ENCODE measurements at places on chromosomes 12 and 14.

DNA sequence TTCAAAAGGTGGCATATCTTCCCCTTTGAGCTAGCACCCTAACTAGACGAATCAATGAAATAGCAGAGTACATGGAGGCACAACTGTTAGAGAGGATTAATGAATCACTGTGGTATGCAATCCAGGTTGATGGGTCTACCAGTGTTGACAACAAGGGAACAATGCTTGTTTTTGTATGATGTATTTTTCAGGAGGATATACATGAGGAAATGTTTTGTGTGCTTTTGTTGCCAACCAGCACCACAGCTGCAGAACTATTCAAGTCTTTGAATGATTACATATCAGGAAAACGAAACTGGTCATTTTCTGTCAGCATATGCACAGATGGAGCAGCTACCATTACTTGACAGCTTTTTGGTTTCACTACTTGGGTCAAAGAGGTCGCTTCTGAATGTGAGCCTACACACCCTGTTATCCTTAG is 142.6 kb downstream of the GPHN start:
- no peak for DNase-seq

GRCh38 chr12:16198884-16199283 is 78.6 kb downstream of the SLC15A5 start:
- DNase-seq = no peak

DNA sequence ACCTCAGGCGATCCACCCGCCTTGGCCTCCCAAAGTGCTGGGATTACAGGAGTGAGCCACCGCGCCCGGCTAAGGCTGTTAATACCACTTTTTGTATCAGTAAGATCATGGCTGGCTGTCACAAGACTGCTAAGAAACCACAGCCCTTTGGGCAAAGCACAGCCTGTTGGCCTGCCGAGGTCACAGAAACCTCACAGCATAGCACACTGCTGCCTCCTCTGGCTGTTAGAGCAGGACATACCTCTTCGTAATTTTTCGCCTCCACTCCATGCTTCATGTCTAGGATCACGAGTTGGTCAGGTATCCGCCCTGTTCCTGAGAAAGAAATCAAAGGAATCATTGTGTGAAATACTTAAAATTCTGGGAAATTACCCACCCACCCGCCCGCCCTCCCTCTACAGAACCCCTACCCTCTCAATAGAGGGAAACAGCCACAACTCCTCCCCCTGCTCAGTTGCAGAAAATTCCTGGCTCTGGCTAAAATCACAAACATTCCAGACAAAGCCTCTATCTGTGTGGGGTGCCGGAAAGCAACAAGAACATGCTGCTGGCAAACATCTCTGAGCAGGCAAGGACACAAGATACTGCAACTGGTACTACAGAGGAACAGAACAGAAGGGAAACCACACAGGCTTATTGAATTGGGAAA is 20.7 kb upstream of the NEK9 start:
- no peak for DNase-seq

- DNase-seq = no peak
These were observed 319.5 kb upstream of the OR4E1 start for GRCh38 chr14:21993070-21993469.

DNA sequence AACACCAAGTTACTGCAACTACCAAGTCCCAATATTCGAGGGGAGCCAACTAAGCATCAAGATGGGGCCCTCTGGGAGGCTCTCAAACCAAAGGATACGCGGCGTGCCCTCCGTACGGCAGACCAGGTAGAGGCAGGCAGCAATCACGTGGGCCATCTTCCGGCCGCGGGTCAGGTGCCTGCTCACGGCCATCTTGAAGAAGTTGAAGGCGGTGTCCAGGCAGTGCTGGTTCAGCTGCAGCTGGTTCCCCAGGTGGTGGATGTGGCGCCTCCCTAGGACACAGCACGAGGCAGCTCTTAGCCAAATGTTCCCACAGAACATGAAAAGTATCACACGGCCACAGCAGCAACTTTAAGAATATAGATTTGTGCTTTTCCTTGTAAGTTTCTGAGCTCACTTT is 24.3 kb downstream of the BTBD6 start:
- DNase-seq = no peak

DNA sequence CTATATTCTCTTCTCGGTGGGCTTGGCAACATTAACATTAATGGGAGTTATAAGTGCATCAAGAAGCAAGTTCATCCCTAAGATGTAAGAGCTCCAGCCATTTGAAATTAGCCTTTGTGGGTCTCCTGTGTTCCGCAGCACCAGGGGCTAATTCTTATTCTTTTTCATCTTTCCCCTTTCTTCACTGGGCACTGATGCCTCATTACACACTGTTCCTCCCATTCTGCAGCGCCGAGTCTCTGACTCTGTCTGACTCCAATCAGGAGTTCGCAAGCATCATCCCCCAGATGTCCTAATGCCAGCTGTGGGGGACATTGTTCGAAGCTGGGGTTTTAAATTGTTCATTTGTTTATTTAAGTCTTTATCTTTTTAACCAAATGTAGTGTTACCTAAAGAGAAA is 341.3 kb downstream of the EGLN3 start:
- DNase-seq = no peak

GRCh38 chr14:60090864-60091519 is 731 bp upstream of the PCNX4 start:
- no peak for DNase-seq

GRCh38 chr12:106480251-106480650 is 102.6 kb upstream of the RFX4 start:
- DNase-seq = no peak

- DNase-seq = no peak
These were observed 246.2 kb upstream of the NPAS3 start for GRCh38 chr14:32692441-32692840.

DNA sequence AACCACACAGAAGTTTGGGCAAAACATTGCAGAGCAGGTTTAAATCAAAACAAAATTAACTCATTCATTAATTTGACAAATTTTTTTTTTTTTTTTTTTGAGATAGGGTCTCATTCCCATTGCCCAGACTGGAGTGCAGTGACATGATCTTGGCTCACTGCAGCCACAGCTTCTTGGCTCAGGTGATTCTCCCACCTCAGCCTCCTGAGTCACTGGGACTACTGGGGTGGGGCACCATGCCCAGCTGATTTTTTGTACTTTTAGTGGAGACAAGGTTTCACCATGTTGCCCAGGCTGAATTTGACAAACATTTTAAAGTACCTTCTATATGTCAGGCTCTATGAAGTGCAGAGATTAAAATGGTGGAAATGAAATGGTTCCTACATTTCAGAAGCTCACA is 257.1 kb upstream of the NPAS3 start:
- DNase-seq = no peak

DNA sequence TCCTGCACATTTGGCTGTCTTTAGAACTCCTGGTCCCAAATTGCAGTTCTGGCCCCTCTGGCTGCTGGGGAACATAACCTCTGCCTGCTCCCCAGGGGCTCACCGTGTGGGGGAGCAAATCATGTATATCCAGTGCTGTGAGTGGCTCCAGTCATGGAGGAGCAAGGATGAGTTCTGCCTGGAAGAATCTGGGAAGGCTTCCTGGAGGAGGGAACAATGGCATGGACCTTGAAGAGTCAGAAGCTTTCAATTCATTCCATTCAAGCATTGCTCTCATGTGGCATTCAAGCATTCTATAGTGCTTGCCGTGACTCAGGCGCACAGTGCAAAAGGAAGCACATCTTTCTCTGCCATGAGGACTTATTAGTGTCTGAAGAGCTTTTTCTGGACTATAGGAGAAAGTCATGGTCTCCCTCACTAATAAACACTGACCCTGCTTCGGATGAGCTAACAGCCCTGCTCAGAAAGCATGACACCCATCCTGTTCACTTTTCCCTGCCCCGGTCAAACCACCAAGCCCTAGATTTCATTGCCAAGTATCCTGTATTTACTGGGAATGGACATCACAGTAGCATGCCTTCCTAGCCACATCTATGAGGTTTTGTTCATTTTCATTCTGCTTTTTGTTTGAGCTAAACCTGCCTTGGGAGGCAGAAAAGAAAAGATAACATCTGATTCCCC is 3.5 kb downstream of the IFI27 start:
- DNase-seq = no peak

DNA sequence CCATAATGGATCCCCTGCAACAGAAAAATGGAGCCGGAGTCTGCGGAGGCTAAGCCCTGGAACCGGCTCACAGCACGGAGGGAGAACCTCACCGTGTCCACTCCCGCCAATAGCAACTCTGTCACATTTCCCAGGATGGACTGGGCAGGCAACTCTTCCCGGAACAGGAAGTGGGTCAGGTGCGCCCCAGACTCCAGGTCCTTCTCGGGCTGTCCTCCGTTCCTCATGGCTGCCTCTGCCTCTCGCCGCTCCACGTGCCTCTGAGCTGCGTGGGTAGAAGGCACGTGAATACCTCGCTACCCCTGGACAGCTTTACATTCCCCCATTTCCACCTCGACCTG is 2.2 kb downstream of the CYP27B1 start:
- DNase-seq = no peak

- DNase-seq = peak; percentile 17
These were observed 1.8 kb upstream of the GLIPR1L2 start for GRCh38 chr12:75389061-75389460.

DNA sequence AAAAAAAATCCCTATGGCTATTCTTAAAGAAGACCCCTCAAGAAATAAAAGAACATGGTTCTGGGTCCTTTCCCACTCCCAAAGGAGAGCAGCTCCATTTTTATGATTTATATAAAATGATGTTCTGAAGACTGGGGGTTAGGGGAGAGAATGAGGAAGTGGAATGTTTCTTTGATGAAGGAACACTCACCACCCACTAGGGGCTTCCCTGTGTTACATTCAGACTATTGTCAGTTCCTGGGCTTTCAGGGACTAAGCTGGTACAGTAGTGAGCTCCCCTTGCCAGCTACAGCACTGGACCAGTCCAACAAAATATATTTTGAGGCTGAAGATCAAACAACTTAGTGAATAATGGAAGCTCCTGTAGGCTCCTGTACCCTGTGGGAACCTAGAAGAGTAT is 98.9 kb downstream of the HMGA2 start:
- no peak for DNase-seq

DNA sequence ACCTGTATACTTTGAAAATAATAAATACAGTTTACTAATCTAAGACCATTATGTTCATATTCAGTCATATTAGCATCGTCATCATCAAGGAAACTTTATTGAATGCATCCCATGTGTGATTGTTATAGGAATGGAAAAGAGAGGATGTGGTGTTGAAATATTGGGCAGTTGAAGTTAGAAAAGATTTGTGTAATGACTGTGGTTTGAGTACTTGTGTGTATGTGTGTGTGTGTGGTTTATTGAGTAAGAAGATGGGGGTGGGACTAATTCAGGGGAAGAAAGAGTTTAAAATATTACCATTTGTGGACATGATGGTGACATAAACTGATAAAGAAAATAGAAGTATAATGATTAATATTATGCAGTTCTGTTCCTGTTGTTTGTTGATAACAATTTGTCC is 238.7 kb upstream of the SEL1L start:
- no peak for DNase-seq

- no peak for DNase-seq
These were observed 107.3 kb downstream of the CRADD start for GRCh38 chr12:93784339-93785086.

GRCh38 chr14:90883782-90884181 is 67.6 kb upstream of the TTC7B start:
- DNase-seq = no peak

DNA sequence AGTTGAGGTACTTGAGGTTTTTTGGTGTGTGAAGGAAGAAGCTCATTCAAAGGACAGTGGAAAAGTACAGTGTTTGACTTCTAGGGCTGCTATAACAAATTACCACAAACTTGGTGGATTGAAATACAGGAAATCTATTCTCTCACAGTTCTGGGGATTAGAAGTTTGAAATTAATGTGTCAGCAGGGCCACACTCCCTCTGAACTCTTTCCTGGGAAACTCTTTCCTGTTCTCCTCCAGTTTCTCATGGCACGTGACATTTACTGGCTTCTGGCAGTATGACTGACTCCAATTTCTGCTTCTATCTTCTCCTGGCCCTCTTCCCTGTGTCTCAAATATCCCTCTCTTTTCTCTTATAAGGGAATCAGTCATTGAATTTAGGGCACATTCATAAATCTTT is 160.2 kb downstream of the CCDC91 start:
- DNase-seq = no peak

DNA sequence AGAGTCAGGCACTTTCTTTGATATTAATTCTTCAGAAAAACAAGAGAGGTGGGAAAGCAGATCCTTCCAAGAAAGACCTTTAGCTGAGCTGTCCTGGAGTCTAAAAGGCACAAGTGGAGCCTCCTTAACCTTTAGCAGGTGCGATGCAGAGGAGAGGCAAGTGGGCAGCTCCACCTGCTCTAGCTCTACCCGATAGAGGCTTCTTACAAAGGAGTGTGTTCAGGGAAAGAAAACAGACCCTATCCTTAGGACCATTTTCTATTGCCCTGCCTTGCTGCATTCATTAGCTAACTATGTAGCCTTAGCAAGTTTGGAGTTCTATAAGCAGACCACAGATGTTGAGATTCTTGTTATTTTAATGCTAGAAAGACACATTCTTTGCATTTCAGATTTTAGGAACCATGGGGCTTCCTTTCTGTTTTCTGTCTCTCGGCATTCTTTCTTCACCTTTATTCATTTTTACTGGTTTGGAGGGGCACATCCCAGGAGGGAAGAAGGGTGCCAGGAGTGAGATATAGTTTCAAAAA is 214.5 kb downstream of the EGLN3 start:
- DNase-seq = no peak

DNA sequence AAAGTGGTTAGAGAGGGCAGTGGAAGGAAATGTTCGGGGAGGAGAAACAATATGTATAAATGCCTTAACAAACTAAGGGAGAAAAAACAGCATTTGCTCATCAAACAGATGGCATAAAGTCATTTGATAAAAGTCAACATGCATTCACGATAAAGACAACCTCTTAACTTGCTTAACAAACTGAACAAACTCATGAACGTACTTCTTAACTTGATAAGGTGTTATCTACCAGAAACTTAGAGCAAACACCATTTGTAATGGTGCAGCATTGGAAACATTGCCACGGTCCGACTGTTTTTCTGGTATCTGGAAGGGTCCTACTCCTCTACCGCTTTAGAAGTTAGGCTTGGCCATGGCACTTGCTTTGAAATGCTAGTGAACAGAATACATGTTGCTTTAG is 4.2 kb upstream of the RPS6KL1 start:
- DNase-seq = no peak

GRCh38 chr12:54629925-54630324 is 4.8 kb downstream of the LACRT start:
- DNase-seq = no peak

DNA sequence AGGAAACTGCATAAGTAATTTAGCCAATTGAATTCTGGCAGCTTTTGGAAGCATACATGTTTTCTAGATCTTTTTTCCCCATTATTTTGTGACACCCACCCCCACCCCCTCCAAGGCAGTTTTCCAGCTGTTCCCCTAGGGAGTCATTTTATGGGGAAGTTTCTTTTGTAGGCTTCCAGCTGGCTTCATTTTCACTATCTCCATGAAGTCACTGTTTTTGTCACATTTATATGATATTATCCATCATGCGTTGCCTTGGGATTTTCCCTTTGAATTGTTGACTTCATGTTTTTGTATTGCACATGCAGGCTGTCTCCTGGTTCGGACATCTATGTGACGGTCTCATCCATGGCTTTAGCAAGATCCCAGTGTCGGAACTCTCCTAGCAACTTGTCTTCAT is 233.6 kb upstream of the RGS6 start:
- DNase-seq = no peak

Data from NCI-H2081 treated with DMSO at 0.1 percent for 48 hours (cell line).